ENCODE measurements at places on chromosomes 12 and 14.
A peak's percentile ranks its signal among the peaks of the same experiment; 100 is the strongest.

- DNase-seq = peak; percentile 88
Observed at GRCh38 chr14:88554457-88555286, at the start of gene PTPN21. Gene PTPN21, minus strand, starts transcription at chr14:88555007. Its CDS starts 4,590 bp downstream, at chr14:88550417.

DNA sequence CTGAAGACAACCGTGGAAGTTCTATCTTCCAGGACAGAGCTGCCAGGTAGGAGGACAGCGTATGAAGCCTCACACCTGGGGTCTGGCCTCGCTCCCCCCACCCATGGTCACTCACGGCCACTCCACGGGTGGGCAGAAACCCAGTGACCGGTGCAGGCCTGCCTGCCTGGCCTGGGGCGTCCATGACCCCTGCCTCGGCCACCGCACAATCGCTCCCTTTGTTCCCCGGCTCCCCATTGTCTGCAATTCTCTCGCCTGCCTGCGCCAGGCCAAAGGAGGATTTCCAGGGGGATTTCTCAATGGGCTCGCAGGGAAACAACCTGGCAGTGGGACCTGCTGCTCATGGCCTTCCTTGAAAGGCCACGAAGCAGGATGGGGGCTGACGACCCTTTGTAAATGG, 22.6 kb downstream of the CCDC85C start:
- no peak for DNase-seq

DNA sequence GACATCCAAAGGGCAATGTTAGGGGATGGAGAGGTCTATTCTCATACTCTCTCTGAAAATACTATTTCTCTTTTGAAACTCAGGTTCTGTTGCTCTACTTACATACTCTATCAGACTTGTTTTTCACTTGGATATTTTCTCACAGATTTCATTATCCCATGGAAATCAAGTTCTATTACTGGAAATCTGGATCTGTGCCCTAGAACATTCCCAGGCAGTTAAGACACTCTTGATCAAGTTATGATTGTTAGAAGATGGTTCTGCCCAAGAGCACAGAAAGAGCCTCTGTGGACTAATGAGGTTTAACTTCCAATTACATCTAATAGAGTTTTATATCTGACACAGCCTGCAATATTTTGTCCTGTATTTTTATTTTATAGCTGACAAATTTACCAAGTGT, 591.0 kb upstream of the ATP2B1 start:
- no peak for DNase-seq

- peak; percentile 63 for DNase-seq
Observed at GRCh38 chr14:70013271-70013873, 134.2 kb downstream of the SMOC1 start.

DNA sequence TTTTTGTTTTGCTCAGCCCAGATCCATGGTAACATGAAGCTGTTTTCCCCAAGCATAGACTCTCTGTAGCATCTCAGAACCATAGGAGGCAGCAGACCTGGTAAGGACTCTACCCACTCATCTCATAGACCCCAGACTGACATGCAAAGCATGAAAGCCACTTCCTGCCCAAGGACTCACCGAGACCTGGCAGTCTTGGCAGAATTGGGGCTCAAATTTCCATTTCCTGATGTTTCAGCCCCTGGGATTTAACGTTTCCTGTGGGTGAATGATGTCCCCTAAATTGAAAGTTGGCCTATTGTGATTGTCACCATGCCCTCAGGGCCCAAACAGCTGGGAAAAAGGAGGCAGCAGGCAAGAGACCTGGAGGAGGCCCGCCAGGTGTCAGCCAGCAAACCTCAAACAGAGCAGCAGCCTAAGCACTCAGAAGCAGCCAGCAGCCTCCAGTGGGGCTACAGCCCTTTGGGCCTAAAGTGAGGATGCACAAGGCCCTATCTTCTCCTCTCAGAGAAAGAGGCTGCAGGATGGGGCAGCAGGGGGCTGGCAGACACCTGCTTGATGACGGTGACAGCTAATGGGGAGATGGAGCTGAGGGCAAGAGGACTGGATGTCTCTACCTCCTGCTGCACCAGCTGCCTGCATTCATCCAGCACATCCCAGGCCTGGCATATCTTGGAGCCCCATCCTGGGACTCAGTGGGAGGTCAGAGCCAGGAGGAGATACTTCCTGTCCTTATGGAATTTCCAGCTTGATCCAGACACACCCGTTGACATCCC, 8.5 kb downstream of the KRT85 start:
- peak; percentile 43 for DNase-seq

DNA sequence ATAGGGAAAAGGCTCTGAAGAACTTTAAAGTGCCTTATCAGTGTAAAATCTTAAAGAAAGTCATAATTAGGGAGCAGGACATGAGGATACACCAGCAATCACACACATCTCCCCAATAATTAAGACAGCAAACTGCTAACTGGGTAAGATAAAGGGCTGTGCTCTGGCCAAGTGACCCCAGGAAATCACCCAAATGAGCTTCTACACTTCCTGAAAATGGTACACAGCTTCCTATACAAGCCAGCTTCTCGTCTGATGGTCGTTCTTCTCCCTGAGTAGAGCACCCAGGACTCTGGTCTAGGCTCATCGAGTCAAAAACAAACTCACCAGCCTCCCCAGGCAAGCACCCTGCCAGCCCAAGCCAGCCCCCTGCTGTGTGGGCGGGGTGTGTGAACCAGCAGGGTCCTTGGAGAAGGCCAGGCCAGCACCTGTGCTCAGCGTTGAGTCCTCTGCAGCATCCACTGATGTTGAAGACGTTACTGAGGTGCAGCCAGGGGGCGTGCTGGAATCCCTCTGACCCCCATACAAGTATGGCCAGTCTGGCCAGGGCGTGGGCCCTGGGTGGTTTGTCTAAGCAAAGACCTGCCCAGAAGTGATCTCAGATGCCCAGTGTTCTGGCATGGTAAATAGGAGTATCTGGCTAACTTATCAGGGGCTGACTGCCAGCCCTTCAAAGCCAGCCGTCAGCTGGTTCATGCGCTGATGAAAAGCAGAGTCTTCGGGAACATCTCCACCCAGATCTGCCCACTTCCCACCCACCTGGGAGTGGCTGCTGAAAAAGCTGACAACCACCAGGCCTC, 41.4 kb downstream of the ACTN1 start:
- peak; percentile 77 for DNase-seq

DNA sequence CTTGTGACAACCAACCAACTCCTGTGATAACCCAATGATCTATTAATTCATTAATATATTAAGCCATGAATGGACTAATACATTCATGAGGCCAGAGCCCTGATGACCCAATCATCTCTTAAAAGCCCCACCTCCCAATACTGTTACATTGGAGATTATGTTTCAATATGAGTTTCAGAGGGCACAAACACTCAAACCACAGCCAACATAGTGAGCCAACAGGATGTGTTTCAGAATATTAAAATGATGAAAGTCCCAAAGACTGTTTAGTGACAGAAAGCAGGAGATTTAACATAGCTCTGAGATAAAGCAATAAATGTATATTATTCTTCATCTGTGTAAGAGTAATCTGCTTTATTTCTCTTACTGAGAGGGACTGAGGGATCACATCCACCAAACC, 71.7 kb downstream of the PTPRO start:
- DNase-seq = no peak

DNA sequence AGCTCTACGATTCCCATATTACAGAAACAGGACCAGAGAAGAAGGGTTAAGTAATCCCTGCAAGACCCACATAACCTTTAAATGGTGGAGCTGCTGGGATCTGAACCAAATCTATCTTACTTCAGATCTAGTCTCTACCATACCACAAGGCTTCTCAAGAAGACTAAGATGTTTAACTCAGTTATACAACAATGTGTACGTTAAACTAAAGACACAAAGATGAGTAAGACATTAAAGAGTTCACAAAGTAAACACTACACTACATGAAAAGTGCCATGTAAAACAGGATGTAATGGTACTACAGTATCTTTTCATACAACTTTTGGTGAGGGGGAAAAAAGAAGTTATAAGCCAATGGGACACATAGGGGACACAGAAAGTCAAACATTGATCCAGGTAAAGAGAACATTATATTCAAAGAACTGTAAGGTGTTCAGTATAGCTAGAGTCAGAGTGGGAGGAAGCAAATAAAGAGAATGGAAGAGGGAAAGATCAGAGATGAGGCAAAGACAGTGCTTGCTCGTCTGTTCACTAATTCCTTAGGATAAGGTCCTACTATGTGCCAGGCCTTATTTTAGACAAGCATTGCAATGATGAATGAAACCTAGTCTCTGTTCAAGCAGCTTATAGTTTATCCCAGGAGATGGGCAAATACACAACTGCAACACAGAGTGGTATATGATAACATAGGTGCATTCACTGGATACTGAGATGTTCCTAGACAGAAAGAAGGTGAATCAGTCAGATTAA, 7.7 kb downstream of the TMED10 start:
- DNase-seq = no peak

DNA sequence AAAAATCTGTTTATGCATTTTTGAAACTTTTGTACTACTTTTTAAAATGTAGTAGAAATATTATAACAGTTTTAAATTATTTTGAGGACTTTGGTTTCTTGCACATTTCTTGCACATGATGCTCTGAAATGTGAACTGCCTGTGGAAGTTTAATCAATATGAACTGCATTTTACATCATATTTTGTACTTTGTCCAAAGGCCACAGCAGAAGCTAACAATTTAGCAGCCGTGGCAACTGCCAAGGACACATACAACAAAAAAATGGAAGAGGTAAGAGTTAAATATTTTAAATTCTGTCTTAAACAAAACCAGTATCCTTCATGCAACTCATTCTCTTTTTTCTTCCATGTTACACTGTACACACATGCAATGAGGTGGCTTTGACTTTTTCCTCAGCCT, 45.1 kb downstream of the SAV1 start:
- no peak for DNase-seq

DNA sequence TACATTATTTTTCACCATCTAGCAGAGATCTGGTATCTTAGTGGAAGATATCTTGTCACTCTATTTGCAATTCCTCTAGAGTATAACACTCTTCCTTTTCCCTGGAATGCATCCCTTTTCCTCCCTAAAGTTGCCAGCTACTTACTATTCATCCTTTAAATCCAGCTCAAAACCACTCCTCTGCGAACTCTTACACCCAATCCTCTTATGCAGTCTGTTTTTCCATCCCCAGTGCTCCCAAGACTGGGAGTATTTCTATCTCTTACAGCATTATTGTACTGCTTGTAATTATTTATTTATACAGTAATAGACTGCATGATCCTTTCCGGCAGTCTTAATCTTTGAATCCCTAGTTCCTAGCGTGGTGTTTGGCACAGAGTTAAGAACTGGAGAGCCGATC, 2.9 kb upstream of the SRGAP1 start:
- peak; percentile 15 for DNase-seq

DNA sequence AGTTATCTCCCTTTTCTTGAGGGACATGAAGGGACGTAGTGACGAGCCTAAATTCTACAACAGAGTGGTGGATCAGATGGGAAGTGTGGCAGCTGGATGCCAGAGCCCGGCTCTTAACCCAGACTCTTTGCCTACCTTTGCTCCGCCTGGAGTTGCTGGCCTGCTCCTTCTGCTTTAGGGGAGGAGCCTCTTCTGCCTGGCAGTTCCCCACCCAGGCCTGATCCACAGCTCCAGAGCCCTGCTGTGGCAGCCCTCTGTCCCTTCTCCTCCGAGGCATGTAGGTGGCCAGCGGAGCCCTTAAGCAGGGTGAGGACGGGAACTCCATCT, 2.3 kb upstream of the PRPH start:
- DNase-seq = no peak

GRCh38 chr12:113420996-113421595, 1.1 kb upstream of the SDSL start:
- no peak for DNase-seq

DNA sequence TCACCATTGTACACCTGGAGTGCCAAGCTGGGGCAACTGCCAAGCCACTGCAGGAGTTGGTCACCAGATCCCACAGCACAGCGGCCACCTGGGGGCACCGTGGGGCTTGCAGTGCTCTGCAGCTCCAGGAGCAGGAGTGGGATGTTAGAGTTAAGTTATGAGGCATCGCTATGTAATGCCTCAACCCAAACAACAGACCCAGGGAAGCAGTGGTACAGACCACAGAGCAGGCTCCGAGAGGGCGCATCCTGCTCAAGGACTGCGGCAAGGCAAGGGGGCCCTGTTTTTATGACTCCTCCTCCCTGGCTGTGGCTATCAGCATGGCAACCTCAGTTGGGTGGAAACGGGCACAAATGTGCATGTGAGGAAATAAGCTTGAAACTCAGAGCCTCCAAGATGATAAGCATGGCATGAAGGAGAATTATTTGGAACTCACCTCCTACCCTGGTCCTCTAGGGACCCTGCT, 63.1 kb downstream of the ARL6IP4 start:
- peak; percentile 97 for DNase-seq

DNA sequence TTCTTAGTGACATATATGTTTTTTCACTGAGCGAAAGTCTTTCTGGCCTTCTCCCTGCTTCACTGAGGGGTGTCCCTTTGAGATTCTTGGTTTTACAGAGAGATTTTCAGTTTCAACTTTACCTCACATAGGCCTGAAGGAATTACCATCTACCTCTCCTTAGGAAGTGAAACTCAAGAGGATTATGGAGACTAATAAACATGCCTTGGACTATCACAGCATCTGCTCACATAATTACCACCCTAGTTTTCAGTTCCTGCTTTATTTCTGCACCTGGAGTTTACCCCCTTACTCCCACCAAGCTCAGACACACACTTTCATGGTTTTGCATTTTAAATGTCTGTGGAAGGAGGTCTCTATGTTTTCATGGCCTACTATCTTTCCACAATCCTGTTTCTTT, 118.3 kb upstream of the SCAF11 start:
- no peak for DNase-seq

DNA sequence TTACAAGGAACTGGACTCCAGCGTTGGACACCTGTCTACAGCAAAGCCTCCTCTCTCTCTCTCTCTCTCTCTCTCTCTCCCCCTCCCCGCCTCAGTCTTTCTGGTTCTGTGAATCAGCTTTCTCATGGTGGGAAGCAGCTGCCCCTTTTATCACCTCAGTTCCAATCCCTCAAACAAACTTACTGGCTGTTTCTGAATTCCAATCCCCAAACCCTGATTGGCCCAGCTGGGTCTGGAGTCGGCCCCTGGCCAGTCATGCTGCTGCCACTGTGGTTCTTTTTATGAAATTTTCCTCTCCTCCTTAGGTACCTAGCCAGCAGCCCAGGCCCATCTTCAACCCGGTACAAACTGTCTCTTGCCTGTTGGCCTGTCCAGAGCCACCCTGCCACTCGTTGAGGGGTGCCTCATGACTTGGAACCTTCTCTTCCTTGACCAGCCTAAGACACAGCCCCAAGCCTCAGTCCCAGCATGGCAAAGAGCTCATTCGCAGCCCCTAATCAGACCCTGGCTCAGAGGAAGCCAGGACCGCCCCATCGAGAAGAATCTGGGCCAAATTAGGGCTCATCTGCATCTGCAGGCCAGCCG, 9.4 kb upstream of the MORN3 start:
- peak; percentile 68 for DNase-seq

DNA sequence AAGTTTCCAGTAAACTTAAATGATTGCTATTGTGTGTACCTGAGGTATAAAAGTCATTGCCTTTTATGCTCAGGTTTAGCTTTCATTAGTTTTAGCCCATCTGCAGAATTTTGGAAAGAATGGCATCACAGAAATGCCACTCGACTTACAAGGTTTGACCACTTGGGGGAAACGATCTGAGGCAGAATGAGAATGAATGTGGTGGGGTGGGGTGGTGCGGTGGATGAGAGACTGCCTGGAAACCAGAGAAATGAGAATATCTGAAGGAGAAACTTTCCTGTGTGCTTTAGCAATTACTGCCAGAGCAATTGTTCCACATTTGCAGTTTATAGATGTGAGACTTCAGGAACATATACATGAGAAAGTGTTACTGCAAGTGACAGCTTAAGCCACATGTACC, 225.4 kb upstream of the PDE3A start:
- no peak for DNase-seq

Measured in islet precursor cell (in vitro differentiated cells).